ENCODE measurements at places on chromosomes 2 and 18. TPM values are rescaled to one million over a fixed set of nuclear protein-coding genes. Genes with fewer than 3 reads are reported as not detected.

Gene SEH1L
- polyA plus RNA-seq, result 8.7 TPM

Gene MOCOS
- polyA plus RNA-seq, result not detected

Gene CCDC74B
- polyA plus RNA-seq, result 0.48 TPM

Gene PDE6D
- 36.5 TPM for polyA plus RNA-seq

Gene EFR3B
- polyA plus RNA-seq, result not detected

Gene BMP10
- not detected for polyA plus RNA-seq

Gene TAF1B
- 4.8 TPM for polyA plus RNA-seq

Gene HTR2B
- polyA plus RNA-seq, result not detected

Gene KCNF1
- not detected for polyA plus RNA-seq

Gene ZNF385B
- not detected for polyA plus RNA-seq

Gene FHL2
- not detected for polyA plus RNA-seq

Gene IGFBP5
- polyA plus RNA-seq, result not detected

Gene SCN7A
- 0.01 TPM for polyA plus RNA-seq

Gene DLGAP1
- polyA plus RNA-seq, result 0.61 TPM

Gene RAB31
- 14.0 TPM for polyA plus RNA-seq

Gene GALR1
- not detected for polyA plus RNA-seq

Gene SCYGR7
- not detected for polyA plus RNA-seq

Gene RNF125
- polyA plus RNA-seq, result 7.7 TPM

Gene LONRF2
- polyA plus RNA-seq, result not detected

Gene DYNAP
- not detected for polyA plus RNA-seq

Gene POTEF
- not detected for polyA plus RNA-seq

Gene MEP1B
- polyA plus RNA-seq, result 0.13 TPM

Gene HRH4
- polyA plus RNA-seq, result 0.03 TPM

Gene STPG4
- 0.31 TPM for polyA plus RNA-seq

Gene TUBA4B
- not detected for polyA plus RNA-seq

Gene NRP2
- polyA plus RNA-seq, result 1.8 TPM

Gene TMEM247
- not detected for polyA plus RNA-seq

Gene CCDC102B
- polyA plus RNA-seq, result 4.0 TPM

Gene FLACC1
- 1.5 TPM for polyA plus RNA-seq

Gene FBXO15
- 1.6 TPM for polyA plus RNA-seq

Gene CTIF
- 3.5 TPM for polyA plus RNA-seq

Gene VIT
- polyA plus RNA-seq, result not detected

Gene ZNG1B
- 24.5 TPM for polyA plus RNA-seq

Gene CD226
- 0.98 TPM for polyA plus RNA-seq

Gene ADD2
- polyA plus RNA-seq, result 15.9 TPM

Gene RAPH1
- 0.13 TPM for polyA plus RNA-seq

Gene NOSTRIN
- not detected for polyA plus RNA-seq

Gene ZNF804A
- polyA plus RNA-seq, result 1.2 TPM

Gene GAREM2
- 0.16 TPM for polyA plus RNA-seq

Gene GNLY
- 18.1 TPM for polyA plus RNA-seq

Gene POMC
- 21.2 TPM for polyA plus RNA-seq

Gene PLB1
- polyA plus RNA-seq, result 0.51 TPM

Gene ZSWIM2
- polyA plus RNA-seq, result not detected

Gene NTSR2
- not detected for polyA plus RNA-seq

Gene DCDC2C
- not detected for polyA plus RNA-seq

Gene MYO7B
- polyA plus RNA-seq, result 68.2 TPM

Gene CIB4
- polyA plus RNA-seq, result not detected

Gene MOGAT1
- polyA plus RNA-seq, result not detected

Gene FBXO41
- polyA plus RNA-seq, result 29.6 TPM

Gene RTKN
- polyA plus RNA-seq, result 5.1 TPM

Gene OSBPL6
- polyA plus RNA-seq, result not detected

Gene SLC5A7
- not detected for polyA plus RNA-seq

Gene DNAH7
- 0.01 TPM for polyA plus RNA-seq

Gene FAM228B
- polyA plus RNA-seq, result 13.4 TPM

Gene PSMA8
- 0.39 TPM for polyA plus RNA-seq

Gene ELOA2
- not detected for polyA plus RNA-seq
